Activated B cell treated with CpG ODN at 0.5 μM for 24 hours (primary cell): ENCODE measurements at places on chromosomes 4 and X.

DNA sequence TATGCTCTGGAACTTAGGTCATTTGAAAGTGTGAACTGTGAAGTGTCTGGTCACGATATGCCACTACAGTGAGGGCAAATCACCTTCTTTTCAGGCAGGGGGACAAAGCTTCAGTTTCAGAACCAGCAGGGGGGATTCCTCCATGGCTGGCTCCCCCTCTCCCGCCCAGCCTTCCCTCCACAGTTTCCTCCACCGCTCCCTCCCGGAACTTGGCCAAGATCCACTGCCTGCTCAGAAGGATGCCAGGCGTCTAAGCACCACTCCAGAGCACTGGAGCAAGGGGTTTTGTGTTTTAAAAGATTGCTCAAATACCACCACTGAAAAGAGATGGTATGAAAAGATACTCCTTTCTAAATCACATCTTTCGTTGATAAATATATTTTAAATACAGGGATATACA is 126.9 kb downstream of the ELOVL6 start:
- H3K27ac ChIP-seq, result no peak overlapping the region
- no peak for DNase-seq
- no peaks in the 10 kb centered on the region for H3K27me3 ChIP-seq
- no peak overlapping the region for H3K4me3 ChIP-seq
- no peaks in the 10 kb centered on the region for H3K36me3 ChIP-seq

GRCh38 chr4:149279776-149280175 is 535.9 kb downstream of the IQCM start:
- H3K27me3 ChIP-seq, result no peaks in the 10 kb centered on the region
- H3K4me1 ChIP-seq, result no peaks in the 10 kb centered on the region
- H3K4me3 ChIP-seq, result no peak overlapping the region
- DNase-seq, result no peak
- no peaks in the 10 kb centered on the region for H3K36me3 ChIP-seq

DNA sequence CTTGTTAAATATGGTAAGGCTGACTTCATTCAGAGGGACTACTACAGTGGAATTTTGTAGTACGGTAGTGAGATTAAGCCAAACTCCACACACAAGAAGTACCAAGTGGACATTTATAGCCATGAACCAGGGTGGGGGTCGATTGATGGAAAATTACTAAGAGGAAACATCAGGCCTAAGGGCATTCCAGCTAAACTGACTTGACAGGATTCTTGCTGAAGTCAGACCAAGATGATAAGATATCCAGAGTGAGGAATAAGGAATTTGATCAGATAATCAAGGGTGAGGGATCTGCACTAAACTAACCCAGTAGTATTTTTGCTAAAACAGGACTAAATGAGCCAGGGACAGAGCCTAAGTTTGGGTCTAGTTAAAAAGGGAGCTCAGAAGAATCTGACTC is 597.5 kb downstream of the RPA4 start:
- H3K36me3 ChIP-seq, result no peaks in the 10 kb centered on the region
- no peak overlapping the region for H3K27ac ChIP-seq
- H3K4me3 ChIP-seq, result no peak overlapping the region
- no peaks in the 10 kb centered on the region for H3K4me1 ChIP-seq
- DNase-seq, result no peak

DNA sequence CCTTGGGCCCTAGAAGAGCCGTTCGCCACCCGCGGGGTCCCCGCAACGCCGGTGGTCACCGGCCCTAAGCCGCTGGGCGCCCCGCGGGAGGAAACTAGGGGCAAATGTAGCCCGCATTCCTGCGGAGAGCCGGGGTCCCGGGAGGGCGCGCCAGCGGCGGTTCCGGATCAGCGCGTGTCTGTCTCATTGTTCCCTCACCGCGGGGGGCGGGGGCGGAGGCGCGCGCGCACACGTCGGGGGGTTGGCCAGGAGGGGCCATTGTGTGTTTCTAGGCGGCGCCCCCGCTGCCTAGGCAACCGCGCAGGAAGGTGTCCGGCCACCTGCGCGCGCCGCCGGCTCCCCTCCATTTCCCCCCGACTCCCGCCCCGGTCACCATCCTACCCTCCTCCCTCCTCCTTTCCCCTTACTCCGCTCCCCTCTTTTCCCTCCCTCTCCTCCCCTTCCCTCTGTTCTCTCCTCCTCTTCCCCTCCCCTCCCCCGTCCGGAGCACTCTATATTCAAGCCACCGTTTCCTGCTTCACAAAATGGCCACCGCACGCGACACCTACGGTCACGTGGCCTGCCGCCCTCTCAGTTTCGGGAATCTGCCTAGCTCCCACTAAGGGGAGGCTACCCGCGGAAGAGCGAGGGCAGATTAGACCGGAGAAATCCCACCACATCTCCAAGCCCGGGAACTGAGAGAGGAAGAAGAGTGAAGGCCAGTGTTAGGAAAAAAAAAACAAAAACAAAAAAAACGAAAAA is 789 bp upstream of the DDX3X start:
- peak; percentile 71 for DNase-seq
- peaks cover 39% of the 10 kb centered on the region for H3K4me1 ChIP-seq
- H3K27me3 ChIP-seq, result no peaks in the 10 kb centered on the region
- H3K27ac ChIP-seq, result peak overlapping the region; percentile 99
- peak overlapping the region; percentile 93 for H3K4me3 ChIP-seq
- peaks cover 33% of the 10 kb centered on the region for H3K36me3 ChIP-seq

DNA sequence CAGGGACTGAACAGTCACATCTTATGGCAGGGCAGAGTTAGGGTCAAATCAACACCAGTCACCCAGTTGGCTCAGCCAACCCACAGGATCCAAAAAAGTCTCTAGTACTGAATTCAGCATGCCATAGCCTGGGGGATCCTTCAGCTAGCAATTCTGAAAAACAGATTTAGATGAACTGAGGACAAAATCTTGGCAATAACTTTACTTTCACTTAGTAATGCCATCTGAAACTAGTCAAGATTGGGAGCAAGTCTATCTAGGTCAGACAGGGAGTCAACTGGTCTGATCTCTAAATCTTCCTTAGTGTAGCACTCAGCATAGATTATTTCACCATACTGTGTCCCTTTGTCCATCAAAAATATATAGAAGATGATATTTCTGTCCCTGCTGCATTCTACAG is 76.0 kb downstream of the HHIP start:
- no peak overlapping the region for H3K27ac ChIP-seq
- H3K27me3 ChIP-seq, result no peaks in the 10 kb centered on the region
- H3K4me1 ChIP-seq, result no peaks in the 10 kb centered on the region

DNA sequence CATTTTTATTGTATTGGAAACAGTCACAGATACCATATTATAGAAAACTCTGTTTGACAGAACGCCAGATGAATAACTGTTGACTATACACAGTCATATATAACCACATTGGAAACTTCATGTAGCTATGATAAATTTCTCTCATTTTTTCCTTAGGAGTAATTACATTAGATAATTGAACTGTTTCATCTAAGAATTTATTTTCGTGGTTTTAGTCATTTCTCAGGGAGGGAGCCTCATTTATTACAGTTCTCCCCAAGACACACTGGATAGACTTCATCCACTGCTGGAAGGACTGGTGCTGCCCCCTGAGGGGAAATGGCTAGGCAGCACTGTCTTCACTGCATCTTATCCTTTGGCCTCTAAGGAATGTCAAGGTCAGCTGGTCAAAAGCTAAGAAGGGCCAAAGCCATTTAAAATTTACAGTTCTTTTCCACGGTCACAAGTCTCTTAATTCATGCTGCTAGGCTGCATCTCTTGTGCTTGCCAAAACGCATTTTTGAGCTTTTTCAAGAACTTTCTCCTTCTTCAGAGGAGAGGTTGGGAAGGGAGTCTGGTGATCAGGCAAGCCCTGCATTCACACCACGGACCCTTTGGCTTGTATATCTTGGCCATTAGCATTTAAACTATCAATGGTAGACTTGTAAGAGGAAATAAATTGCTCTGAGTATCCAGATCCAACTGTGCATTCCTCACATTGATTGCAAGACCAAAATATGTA is 145.1 kb downstream of the CBR4 start:
- H3K27ac ChIP-seq, result no peak overlapping the region
- peaks cover 4% of the 10 kb centered on the region for H3K27me3 ChIP-seq
- H3K36me3 ChIP-seq, result no peaks in the 10 kb centered on the region
- no peak for DNase-seq
- no peaks in the 10 kb centered on the region for H3K4me1 ChIP-seq
- no peak overlapping the region for H3K4me3 ChIP-seq
